Activated CD4-positive, alpha-beta memory T cell treated with anti-CD3 and anti-CD28 coated beads for 36 hours (primary cell): ENCODE measurements at places on chromosomes 7 and 10. TPM values are rescaled to one million over a fixed set of nuclear protein-coding genes. Genes with fewer than 3 reads are reported as not detected.

- DNase-seq = no peak
These were observed 87.0 kb downstream of the SUGCT start for GRCh38 chr7:40221836-40222235.

DNA sequence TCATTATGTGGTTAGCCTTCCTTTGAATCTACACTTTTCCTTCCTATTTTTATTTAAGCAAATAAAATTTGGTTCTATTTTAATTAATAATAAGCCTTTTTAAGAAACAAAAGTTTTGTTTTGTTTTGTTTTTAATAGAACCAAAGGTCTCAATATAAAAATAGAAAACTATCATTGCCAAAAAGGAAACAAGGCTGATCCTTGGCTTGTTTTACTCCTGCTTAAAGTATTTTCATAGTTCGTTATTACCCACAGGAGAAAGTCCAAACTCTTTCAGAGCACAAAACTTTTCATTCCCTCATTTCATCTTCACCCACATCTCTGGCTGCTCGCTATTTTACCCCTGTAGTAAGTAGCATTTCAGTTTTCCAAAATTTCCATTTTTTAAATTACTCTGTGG is 374.8 kb downstream of the SEMA3D start:
- no peak for DNase-seq

DNA sequence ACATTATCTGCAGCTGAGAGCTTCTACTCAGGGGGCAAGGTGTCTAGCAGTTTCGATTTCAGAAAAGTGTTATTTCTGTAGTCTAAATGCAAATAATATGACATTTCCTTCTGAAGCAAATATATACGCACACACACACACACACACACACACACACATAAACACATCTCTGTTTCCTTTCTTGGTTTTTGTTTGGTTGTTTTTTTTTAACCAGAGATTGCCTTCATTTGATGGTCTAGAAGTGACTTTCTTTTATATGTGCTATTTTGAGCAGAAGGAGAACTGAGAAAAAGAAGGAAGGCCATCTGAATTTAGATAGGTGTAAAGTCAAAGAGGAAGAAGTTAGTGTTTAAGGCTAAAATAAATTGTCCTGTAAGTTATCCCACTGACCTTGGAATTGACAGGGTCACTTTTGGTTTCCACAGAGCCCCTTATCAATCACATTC is 142.2 kb downstream of the TRIL start:
- no peak for DNase-seq

GRCh38 chr7:70657571-70657970 is 474.4 kb upstream of the GALNT17 start:
- no peak for DNase-seq

DNA sequence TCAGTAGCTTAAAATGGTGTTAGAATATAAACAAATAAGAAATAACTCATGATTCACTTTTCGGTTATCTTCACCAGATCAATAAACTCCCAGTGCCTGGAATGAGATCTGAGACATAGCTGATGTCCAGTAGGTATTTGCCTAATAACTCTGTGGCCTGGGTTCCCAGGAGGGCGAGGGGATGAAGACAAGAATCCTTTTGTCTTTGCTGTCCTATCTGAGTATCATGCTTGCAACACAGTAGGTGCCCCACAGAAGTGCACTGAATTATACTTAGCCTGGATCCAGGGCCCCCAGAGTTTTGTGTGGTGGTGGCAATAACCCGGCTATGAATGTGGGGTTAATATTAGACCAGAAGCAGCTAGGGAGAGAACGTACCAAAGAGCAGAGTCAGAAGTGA is 350.1 kb upstream of the AOAH start:
- DNase-seq = no peak

DNA sequence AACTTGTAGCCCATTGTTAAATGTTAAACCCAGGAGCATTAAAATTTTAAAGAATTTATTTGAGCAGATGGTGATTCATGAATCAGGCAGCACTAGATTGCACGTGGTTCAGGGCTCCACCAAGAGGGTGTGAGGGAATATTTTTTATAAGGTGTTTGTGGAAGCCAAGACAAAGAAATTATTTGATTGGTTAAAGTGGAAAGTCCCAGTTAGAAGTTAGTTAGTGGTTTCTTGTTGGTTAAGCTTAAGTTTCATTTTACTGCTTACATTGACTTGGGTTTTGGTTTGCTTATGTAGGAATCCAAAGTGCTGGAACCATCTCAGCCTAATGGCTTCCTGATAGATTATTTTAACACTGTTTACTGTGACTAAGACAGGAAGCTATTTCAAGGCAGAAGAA is 906.2 kb downstream of the LRMDA start:
- no peak for DNase-seq

- DNase-seq = no peak
These were observed 94.5 kb downstream of the COL26A1 start for GRCh38 chr7:101457001-101457750.

DNA sequence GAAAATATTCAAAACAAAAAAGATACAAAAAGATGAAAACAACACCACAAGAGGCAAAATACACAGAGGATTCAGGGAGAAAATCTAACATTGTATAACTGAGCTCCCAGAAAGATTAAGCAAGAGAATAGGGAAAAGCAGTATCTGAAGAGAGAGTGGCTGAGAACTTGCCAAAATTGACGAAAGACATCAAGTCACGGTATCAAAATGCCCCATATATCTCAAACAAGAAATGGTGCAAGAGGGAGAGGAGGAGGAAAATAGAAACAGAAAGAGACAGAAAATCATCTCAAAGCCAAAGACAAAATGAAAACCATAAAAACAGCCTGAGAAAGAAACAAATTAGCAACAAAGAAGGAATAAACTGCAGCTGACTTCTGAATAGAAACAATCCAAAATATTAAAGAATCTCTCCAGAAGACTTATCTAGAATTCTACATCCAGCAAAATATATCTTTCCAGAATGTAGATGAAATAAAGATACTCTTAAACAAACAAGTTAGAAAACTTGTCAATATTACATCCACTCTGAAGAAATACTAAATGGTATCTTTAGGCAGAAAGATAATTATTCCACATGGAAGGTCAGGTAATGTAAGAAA is 5.5 kb downstream of the USP6NL start:
- no peak for DNase-seq

DNA sequence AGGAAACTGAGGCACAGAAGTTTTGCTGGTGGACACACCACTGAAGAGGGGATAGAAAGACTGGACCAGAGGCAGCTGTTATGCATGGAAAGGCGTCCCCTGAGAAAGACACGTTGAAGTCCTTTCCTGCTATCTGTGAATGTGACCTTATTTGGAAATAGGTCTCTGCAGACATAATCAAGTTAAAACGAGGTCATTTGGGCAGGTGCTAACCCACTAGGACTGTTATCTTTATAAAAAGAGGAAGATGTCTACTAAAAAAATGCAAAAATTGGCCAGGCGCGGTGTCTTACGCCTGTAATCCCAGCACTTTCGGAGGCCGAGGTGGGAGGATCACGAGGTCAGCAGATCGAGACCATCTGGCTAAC is 31.6 kb downstream of the ELMO1 start:
- no peak for DNase-seq

GRCh38 chr7:156429514-156429913 is 211.1 kb upstream of the RNF32 start:
- no peak for DNase-seq

GRCh38 chr10:17077346-17077781 is 52.2 kb downstream of the CUBN start:
- DNase-seq = no peak

- no peak for DNase-seq
These were observed 91.3 kb downstream of the IMMP2L start for GRCh38 chr7:111470998-111471397.

GRCh38 chr7:20301311-20301939 is 29.3 kb upstream of the ITGB8 start:
- no peak for DNase-seq

GRCh38 chr7:176786-177459 is 15.4 kb upstream of the FAM20C start:
- no peak for DNase-seq

DNA sequence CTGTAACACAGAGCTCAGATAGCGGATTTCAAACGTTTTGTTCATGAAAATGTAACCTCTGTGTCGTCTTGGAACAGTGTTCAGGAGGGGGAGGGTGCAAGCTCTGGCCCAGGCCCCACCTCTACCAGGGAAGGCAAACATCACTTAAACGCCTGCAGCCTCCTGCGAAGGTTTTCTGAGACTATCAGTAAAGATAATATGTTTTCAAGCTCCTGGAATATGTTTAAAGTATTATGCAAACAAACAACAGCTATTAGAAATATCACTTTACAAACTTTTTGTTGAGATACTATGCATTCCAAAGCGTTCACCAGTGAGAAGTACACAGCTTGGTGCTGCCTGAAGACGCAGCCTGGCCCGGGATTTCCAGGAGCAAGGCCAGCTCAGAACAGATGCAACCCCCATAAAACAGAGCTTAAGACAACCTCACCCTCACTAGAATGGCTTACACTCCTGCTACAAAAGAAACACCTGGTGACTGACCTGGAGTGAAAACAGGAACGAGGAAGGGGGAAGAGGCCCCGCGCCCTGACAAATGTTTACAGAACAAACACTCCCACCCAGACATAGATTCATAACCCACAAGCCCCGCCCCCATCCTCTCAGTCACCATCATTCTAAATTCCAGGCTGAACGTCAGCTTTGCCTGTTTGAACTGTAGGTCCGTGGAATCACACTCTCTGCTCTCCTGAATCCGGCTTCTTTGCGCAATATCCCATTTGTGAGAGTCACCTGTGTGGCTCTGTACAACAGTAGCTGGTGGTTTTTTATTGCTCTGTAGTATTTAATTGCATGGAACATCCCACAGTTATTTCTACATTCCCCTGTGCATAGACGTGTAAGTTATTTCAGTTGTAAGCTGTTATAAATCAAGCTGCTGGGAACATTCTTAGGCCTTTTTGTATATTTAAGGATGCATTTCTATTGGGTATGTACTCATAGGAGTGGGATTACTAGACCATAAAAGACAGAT is 155.0 kb downstream of the PTPRN2 start:
- no peak for DNase-seq

DNA sequence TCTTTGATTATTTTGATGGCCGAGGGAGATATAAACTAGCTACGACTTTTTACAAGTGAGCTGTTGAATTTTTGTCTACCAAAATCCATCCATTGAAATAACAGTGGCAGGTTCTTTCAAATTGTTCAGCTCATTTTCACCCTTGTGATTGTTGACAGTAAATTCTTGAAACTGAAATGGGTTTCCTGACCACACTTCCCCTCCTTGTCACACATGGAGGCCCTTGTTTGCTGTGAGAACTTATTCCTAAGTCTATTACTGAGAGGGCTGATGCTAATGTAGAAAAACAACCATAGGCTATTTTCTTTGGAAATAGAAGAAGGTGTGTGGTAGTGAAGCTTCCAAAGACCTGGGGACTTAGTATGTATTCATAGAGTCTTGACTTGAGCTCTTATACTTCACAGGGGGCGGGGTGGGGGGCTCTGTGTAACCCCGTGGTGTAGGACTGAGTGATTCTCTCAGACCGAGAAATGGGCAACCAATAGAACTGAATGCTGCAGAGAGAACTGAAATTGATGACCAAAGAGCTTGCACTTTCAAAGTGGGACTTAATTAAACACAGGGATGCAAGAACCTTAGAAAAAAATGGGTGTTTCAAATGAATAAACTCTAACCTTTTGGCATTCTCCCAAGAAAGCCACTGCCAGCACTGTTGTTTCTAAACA is 718.9 kb downstream of the CCSER2 start:
- DNase-seq = no peak

- no peak for DNase-seq
These were observed 938.7 kb upstream of the PHF14 start for GRCh38 chr7:10034843-10035556.

- no peak for DNase-seq
These were observed 123.1 kb downstream of the DIP2C start for GRCh38 chr10:566241-566885.

GRCh38 chr7:2931034-2931415 is 86.9 kb upstream of the GNA12 start:
- no peak for DNase-seq

GRCh38 chr7:27250557-27251070 is 8.0 kb downstream of the EVX1 start:
- no peak for DNase-seq

DNA sequence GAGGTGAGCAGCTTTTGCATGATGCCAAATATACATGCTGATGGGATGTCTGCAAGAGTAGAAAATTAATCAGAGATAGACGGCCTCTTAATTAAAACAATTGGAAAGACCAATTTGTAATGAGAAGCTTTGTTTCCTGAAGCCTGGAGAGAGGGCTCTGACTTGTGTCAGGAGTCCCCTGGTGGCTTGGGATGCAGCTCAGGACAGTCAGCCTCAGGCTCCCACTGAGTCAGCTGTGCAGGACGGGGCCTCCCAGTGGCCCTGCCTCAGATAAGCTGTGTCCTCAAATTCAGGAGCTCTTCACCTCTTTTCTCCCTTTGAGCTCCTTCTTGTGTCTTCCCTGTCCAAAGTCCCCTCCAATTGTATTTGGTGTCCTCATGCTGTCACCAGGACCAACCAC is 438.9 kb upstream of the PODXL start:
- no peak for DNase-seq

DNA sequence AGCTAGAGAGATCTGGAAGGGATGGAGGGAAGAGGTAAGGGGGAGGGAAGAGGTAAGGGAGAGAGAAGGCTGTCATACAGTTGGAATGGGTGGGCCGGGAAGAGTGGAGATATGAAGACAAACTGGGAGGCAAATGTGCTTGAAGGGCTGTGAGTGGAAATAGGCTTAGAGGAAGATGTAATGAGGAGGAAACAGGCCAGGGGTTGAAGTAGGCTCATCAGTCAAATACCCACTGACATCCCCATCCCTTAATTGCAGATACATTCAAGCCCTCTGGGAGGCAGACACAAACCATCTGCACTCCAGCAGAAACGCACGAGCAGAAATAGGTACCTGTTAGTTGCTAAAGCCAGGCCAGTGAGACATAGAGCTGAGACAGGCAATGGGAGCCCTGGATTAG is 2.1 kb downstream of the SYNPO2L start:
- DNase-seq = no peak

- no peak for DNase-seq
These were observed 1.9 kb downstream of the APBB1IP start for GRCh38 chr10:26440088-26440470.

DNA sequence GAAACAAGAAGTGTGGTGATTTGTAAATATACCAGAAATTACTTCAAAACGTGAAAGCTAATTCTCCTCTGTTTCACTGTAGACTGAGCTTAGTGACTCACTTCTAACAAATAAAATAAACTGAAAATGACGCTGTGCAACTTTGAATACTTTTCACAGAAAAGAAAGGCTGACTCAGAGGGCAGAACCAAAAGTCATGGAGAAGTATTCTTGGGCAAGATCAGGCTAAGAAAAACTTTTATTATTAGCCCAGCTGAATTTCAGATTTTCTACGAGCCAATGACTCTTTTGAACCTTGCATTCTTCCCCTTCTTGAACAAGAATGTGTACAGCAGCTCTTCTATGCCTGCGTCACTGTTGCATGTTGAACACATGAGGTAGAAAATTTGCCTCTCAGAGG is 527.3 kb upstream of the GHITM start:
- no peak for DNase-seq

GRCh38 chr7:17331891-17332501 is 33.5 kb downstream of the AHR start:
- no peak for DNase-seq

Gene MSS51
- total RNA-seq = 2.1 TPM

Gene TFR2
- total RNA-seq = 8.7 TPM

Gene ABCB1
- total RNA-seq = 5.4 TPM

Gene PNLIPRP3
- total RNA-seq = not detected

Gene KMT2E
- total RNA-seq = 92.1 TPM

Gene LRIT1
- not detected for total RNA-seq

Gene CCL24
- not detected for total RNA-seq

Gene CYP2C19
- 0.53 TPM for total RNA-seq

Gene DENND2A
- not detected for total RNA-seq

Gene RGR
- total RNA-seq = not detected

Gene HIP1
- 8.2 TPM for total RNA-seq

Gene PNLIPRP1
- total RNA-seq = not detected

Gene GRID1
- total RNA-seq = not detected

Gene FOXI2
- total RNA-seq = not detected
